ENCODE measurements at places on chromosomes 5 and 9.

- DNase-seq = no peak
Measured at GRCh38 chr9:33263131-33264002, 1.1 kb downstream of the BAG1 start.

- DNase-seq = no peak
Measured at GRCh38 chr5:113379936-113380806, 54.6 kb downstream of the TSSK1B start.

DNA sequence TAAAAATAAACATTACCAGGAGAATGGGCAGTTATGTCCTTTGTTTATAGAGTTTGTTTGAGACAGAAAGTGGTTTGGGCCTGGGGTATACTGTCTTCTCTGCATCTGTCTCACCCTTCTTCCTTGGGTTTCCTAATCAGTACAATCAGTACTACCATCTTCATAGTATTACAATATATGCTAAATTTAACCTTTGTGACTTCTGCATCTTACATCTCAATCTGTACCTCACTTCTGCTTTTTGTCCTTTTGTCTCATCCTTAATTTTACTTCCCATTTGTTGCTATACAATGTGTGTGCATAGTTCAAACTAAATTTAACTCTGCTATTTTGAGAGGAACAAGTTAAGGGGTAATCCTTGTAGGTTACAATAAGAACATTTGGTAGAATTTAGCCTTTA lies 19.6 kb downstream of the FBXO38 start:
- no peak for DNase-seq

DNA sequence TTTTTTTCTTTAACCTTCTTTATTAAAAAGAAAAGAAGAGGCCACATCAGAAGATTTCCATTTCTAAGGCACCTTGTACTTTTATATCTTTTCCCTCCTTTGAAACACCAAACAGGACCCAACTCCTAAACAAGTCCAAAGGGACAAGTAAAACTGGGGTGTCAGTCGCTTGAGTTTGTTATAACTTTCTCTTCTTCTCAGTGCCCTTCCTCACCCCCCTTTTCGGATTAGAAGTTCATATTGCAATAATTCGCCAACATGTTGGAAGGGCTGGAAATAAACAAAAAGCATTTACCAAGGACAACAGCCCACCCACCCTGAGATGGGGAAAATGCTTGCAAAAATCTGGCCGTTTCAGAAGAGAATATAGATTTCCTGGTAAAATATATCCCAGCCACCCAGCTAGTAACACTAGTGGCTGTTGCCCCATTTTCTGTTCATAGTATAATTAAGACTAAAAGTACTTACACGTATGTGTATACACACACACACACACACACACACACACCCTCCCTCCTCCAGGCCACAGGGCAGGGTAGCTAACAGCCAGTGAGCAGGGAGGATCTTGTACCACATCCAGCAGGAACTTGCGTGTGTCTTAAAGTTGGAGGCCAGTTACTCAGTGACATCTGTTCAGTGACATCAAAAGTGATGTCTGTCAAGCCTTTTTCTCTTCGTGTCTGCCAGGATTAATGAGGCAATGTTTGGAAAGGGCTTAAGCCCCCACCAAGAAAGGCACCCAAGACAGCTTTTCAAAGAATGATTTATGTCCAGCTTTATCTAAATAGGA lies 149.1 kb upstream of the KLF4 start:
- no peak for DNase-seq

- DNase-seq = no peak
Measured at GRCh38 chr5:110398951-110399350, 327.5 kb downstream of the TMEM232 start.
